ENCODE measurements at places on chromosomes 12 and 14. TPM values are rescaled to one million over a fixed set of nuclear protein-coding genes. Genes with fewer than 3 reads are reported as not detected.

DNA sequence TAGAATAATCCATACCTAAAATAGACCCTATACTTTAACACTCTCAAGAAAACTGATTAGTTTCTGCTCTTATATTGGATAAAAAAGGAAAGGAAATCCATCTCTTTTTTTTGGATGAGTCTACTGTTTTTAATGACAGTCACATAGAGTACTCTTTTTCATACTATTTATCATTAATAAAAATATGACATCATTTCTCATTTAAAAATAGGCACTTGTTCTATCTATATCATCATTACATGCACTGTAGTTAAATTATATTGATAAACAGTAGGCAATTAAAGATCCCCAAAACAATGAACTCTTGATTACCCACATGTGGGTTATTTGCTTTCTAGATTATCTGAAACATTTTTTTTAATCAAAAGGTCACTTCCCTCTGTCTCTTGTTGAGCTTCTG lies 338.8 kb downstream of the NELL2 start:
- no peak for DNase-seq

- no peak for DNase-seq
Observed at GRCh38 chr12:129101404-129101803, 248.1 kb downstream of the GLT1D1 start.

DNA sequence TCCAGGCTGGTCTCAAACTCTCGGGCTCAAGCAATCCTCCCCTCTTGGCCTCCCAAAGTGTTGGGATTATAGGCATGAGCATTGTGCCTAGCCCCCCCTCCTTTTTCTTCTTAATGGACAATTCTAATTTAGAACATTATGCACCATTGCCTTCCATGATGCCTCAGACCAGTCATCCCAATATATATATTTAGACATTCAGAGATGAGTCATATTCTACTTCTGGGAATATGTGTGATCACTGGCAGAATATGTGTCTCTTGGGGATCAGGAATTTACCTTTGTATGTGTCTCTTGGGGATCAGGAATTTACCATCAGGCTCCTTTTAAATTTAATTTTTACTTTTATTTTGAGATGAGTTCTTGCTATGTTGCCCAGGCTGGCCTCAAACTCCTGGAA lies 7.5 kb upstream of the CCDC177 start:
- peak; percentile 8 for DNase-seq

DNA sequence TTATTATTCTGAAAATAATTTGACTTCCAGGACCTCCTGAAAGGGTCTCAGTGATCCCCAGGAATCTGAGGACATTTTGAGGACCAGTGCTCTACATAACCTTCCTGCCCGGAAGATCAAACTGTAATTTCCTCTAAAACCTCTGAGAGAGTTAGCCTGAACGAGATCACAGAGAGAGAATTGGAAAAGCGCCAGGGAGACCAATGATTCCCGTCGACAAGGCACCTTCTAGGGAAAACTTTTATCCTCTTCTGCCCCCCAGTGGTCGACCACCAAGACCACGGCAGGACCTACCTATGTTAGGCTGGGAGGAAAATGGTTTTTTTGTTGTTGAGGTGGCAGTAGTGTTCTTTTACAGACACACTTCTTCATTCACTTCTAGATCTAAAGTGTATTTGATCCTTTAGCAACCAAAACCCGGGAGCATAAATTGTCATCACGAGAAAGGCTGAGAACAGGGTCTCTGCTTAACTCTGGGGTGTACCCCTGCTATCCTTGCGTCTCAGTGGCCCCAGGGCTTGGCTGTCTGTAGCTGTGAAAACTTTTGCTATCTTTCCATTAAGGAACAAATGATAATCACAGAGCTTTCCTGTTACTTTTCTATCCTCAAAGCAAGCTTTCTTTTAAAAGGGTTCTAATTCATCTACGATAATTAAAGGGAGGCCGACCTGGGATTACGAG lies 62.9 kb upstream of the NID2 start:
- peak; percentile 86 for DNase-seq

DNA sequence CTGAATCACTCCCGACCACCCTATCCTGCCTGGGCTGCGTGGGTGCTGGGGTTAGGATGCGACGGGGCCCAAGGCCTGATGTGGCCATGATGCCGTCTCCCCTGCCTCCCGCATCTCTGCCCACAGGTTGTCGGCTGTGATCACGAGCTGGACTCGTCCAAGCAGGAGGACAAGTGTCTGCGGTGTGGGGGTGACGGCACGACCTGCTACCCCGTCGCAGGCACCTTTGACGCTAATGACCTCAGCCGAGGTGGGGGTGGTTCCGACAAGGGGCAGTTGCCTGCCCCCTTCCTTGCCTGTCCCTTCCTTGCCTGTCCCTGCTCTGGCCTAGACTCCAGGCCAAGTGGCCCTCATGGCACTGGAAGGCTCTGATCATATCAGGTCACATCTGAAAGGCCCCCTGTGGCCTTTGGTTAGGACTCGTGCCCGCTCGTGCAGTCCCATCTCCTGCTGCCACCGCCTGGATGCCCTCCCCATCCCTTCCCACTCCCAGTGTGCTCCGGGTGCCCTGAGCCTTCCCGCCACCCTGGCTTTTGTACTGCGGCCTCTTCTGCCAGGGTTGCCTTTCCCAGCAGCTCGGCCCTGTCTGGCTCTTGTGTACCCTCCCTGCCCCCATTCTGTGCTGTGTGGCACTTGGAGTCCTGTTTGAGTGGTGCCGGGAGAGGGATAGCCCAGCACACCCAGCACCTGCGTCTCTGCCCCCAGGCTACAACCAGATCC lies 13.6 kb downstream of the PAPLN start:
- no peak for DNase-seq

DNA sequence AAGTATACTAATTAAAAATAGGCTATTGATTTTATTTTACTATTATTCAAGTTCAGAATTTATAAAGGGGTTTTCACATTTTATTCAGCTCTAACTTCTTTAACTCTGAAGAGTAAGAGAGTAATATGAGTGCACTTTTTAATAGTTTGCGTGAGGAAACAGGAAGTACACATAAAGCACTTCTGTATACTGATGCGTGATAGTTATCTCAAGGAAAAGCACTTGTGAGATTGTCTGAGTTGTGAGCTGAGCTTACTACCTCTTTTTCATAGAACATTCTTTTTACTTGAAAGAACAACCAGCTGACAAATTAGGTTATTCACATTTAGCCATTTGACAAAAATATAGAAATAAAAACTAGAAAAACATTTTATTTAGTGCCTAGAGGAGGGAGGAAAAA lies 1.9 kb downstream of the RAD51AP1 start:
- DNase-seq = no peak

DNA sequence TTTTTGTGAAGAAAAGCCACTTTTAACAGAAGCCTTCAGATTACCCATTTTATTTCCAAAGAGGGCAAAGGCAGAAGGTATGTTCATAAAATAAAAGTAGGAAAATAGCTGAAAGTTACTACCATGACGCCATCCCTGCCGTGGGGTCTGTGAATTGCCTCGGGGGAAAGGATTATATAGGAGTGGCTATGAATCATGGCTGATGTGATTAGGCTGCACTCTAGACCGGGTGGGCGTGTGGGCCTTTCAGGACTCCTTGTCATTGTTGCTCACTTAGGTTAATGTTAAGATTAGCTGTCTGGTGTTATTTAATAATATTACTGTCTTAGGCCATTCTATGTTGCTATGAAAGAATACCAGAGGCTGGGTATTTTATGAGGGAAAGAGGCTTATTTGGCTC lies 195.5 kb downstream of the EGLN3 start:
- DNase-seq = no peak

DNA sequence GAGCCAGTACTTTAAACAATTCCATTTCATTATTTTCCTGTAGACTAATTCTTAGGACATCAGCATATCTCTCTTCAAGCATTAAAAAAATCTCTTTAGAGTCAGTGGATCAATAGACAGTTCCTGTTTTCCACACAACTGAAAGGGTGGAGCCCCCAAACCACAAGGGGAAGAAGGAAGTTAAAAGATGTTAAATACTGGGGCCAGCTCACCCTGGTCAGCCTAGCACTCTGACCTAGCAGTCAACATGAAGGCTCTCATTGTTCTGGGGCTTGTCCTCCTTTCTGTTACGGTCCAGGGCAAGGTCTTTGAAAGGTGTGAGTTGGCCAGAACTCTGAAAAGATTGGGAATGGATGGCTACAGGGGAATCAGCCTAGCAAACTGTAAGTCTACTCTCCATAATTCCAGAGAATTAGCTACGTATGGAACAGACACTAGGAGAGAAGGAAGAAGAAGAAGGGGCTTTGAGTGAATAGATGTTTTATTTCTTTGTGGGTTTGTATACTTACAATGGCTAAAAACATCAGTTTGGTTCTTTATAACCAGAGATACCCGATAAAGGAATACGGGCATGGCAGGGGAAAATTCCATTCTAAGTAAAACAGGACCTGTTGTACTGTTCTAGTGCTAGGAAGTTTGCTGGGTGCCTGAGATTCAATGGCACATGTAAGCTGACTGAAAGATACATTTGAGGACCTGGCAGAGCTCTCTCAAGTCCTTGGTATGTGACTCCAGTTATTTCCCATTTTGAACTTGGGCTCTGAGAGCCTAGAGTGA lies at the start of gene LYZ:
Gene LYZ, plus strand, starts transcription at position 220 of the 777 bp plus-strand sequence. Its CDS starts 28 bp downstream, at position 248.
- DNase-seq = no peak

- DNase-seq = no peak
Observed at GRCh38 chr12:16579041-16579440, 26.9 kb downstream of the LMO3 start.

DNA sequence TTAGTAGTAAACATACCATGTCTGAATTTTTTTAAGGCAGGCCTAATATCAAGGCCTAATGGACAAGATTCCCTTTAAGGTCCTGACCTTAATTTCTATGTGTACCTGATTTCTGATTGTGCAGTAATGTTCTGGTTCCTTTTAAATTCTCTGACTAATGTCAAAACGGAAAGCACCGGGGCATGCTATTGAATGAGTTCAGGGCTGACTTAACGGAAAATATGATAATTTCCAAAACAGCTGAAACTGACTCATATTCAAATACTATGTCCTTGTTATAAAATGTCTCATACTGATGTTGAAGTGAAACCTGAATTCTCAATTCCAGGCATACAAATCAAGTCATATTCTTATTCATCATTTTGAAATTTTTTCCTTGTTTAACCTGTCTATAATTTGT lies 6.7 kb downstream of the TAS2R43 start:
- no peak for DNase-seq

DNA sequence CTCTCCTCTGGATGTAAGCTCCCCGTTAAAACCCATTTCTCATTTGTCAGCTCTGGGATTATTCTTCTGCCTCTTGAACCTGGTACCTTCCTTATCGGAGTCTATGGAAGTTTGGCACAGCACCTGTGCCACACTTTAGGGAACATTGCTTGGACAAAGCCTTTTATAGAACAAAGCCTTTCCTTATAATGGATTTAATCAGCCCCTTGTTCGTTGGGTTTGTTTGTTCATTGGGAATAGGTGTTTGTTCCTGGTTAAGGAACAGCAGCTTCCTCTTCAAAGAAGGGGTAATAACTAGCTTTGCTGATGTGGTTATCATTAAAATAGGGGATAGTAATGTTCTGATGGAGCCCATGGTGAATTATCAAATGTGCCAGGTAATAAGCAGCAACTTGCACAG lies 70.4 kb downstream of the NRXN3 start:
- DNase-seq = no peak

GRCh38 chr12:105736498-105736897 lies 402.3 kb downstream of the NUAK1 start:
- no peak for DNase-seq

GRCh38 chr12:89949457-89950195 lies 241.0 kb upstream of the ATP2B1 start:
- DNase-seq = peak; percentile 39

DNA sequence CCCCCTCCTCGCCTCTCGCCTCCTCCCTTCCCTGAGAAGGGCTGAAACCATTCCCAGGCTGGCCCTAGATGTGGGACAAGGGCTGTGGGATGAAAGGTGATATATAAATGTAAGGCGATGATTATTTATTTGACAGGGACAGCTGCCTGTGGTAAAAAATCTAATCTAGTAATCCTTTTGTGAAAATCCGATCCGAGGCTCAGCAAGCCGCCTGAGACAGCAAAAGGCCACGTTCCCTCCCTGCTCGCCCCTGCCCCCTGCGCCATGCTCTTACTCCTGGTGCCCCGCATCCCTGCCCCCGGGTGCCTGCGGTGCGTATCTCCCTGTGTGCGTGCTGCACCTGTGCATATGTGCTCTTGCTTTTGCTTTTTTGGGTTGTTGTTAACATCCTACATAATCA lies 65.2 kb downstream of the TSPAN9 start:
- DNase-seq = no peak

- peak; percentile 40 for DNase-seq
Observed at GRCh38 chr12:102527171-102527720, 46.9 kb upstream of the IGF1 start.

DNA sequence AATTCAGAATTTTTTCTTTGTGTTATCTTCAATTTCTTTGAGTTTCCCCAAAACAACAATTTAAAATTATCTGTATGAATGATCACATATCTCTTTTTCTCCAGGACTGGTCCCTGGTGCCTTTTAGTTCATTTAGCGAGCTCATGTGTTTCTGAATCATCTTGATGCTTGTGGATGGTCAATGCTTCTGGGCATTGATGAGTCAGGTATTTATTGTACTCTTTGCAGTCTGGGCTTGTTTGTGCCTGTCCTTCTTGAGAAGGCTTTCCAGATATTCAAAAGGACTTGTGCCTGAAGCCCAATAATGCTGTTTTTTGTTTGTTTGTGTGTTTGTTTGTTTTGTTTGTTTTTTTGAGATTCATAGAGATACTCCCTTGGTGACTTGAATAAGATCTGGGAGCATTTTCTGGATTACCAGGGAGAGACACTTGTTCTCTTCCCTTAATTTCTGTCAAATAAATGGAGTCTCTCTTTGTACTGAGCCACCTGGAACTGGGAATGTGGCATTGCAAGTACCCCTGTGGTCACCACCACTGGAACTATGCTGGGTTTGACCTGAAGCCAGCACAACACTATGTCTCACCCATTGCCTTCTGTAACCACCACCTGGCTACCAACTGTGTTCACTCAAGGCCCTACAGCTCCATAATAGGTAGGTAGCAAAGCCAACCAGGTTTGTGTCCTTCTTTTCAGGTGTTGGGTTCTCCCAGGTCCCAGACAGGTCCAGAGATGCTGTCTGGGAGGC lies 56.3 kb downstream of the SLC6A15 start:
- no peak for DNase-seq

DNA sequence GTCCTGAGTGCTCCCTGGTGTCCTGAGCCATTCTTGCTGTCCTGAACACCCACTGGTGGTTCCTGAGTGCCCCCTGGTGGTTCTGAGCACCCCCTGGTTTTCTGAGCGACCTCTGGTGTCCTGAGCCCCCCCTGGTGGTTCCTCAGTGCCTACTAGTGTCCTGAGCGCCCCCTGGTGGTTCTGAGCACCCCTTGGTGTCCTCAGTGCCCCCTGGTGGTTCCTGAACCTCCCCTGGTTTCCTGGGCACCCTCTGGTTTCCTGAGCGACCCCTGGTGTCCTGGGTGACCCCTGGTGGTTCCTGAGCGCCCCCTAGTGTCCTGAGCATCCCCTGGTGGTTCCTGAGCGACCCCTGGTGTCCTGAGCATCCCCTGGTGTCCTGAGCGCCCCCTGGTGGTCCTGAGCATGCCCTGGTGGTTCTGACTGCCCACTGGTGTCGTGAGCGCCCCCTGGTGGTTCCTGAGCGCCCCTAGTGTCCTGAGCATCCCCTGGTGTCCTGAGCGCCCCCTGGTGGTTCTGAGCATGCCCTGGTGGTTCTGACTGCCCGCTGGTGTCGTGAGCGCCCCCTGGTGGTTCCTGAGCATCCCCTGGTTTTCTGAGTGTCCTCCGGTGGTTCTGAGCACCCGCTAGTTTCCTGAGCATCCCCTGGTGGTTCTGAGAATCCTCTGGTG lies 473.1 kb downstream of the TMEM121 start:
- peak; percentile 46 for DNase-seq

The SLCO1B1 gene
- total RNA-seq = 0.81 TPM

The SIX4 gene
- total RNA-seq = 7.5 TPM

The NUAK1 gene
- 36.1 TPM for total RNA-seq
